ENCODE measurements at places on chromosomes 5 and 9.

DNA sequence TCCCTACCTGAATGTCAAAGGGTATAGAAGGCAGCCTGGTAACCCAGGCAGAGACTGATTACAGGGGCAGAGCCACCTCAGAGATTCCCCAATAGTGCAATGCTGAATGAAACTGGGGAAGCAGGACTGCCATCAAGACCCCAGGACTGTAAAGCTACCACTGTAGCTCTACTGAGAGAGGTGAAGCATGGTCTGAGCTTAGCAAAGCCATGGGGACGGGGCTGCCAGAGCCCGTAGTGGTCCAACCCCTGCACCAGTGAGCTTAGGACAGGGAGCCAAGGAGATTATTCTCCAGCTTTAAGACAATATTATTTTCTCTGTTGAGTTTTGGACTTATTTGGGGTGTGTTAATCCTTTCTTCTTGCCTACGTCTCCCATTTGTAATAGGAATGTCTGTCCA, 679.3 kb upstream of the GRAMD2B start:
- no peak for DNase-seq

DNA sequence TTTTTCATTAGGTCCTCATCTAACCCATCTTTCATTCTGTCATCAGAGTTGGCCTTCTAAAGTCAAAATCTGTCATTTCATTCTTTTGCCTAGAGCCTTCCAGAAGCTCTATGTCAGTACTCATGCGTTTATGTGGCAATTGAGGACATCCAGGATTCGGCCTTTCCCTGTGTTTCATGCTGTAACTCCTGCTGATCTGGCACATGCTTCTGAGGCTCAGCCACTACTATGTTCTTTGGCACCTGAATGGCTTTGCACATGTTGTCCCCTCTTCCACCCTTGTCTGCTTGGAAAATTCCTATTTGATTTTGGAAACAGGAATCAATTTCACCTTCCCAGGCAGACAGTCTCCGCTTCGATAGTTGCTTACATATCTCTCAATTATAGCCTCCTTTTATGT, 84.9 kb downstream of the GDNF start:
- no peak for DNase-seq

GRCh38 chr5:35149041-35149440, 81.2 kb downstream of the PRLR start:
- DNase-seq, result no peak

- no peak for DNase-seq
Measured at GRCh38 chr5:10876006-10876744, 115.1 kb upstream of the DAP start.

- DNase-seq, result no peak
Measured at GRCh38 chr5:176535101-176535663, 2.0 kb downstream of the RNF44 start.

DNA sequence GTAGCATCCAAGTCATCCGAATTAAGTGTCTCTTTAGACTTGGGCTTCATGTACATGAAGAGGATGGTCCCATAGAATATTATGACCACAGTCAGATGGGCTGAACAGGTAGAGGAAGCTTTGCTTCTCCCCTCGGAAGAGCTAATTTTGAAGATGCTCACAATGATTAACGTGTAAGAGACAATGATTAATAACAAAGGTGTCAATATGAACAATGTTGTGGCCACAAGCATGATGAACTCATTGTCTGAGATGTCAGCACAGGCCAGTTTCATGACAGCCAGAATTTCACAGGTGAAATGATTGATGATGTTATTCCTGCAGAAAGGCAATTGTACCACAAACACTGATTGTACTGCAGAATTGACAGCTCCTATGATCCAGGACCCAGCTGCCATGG, 626 bp downstream of the OR13C2 start:
- DNase-seq, result no peak

DNA sequence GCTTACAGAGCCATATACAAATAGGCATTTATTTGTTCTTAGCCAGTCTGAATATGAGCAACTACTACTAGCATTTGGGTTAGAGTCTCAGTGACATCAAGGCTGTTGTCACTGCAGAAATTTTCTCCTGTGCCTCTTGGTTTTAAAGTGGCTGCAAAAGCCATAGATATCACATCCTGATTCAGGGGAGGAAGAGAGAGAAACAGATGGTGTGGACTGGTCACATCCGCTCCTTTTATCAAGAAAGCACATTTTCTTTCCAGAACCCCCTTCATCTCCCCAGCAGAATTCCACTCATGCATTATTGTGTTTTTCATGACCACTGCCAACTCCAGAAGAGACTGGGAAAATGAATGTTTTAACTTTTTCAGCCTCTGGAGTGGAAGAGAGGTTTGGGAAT, 69.8 kb downstream of the PTTG1 start:
- DNase-seq, result no peak

All from fibroblast of pulmonary artery (primary cell).